ENCODE measurements at places on chromosomes 4 and X. TPM values are rescaled to one million over a fixed set of nuclear protein-coding genes. Genes with fewer than 3 reads are reported as not detected.

DNA sequence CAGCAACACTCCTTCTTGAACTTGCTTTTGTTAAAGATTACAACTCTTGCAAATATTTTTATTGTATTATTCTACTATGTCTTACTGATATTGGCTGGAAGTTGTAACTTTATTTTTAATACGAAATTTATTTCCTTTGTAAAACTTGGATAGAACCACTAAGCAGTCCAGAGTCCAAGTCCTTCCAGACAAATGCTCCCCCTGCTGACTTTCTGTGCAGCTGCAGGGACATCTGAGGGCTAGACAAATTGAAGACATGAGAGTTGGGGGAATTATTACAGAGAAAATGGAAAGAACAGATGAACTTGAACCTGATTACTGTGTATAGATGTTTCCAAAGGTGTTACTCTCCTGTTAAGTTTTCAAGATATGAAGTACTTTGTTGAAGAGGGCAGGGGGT is 238.8 kb downstream of the GRIA3 start:
- no peak for DNase-seq

Gene C4orf54
- 68.3 TPM for total RNA-seq

Gene GATA1
- not detected for total RNA-seq

DNA sequence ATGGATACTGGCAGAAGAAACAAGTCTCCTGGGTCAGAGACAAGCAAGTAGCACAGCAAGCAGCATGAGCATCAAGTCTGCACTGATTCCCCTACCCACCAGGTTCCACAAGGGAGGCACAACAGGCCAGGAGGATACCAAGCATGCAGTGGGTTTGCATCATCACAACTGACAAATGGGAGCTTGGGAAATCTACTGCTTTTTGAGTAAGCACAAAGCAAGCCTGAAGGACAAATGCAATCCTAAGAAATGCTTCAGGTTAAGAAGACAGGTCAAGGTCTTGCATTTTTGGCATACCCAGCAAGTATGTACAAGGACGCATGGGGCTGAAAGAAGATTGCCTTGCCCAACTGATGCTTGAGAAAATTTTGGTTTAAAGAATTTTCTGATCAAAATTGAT is 279.6 kb downstream of the PDGFC start:
- DNase-seq, result no peak

DNA sequence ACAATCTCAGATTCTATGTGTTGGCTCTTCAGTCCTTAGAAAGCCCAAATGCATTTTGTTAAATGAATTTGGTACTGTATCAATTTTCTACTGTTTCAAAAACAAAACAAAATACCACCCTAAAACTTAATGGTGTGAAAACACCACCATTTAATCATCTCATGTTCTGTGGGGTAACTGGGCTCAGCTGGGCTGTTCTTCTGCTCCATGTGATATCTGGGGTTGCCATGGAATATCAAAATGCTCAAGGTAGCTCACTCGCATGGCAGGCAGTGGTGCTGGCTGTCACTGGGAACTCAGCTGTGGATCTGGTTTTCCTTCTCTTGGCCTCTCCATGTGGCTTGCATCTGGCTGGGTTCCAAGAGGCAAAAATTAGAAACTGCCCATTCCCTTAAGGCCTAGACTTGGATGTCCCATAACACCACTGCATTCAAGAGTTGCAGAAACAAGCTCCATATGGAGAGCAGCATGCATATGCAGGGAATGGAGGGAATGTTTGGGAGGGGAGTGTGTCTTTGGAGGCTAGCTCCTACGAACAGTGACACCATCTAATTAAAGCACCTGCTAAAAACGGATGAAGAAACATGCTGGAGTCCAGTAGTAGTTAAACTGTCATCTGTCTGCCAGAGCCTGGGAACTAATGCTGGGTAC is 279.2 kb downstream of the STK32B start:
- no peak for DNase-seq

DNA sequence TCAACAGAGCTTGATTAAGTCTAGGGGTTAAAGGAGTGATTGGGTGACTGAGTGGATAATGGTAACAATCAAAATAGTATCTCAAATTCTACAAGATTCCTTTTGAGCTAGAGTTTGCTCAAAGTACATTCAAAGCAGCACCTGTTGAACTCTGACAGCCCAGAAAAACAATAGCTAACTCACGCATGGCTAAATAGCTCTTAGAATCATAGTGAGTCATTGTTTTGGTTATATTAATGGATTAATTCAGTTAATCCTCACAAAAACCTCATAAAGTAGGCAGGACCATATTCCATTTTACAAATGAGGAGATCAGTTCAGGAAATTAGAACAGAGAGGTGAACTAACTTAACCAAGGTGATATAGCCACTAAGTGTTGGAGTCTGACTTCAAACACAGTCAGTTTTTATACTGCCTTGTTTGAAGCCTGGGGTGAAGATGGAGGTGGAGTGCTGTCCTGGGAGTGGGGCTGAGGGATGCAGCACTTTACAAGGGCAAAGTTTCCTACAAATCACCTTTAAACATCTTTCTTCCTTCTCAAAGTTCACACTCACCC is 35.9 kb upstream of the PPM1K start:
- DNase-seq, result no peak

Data from gastrocnemius medialis (tissue), 4 donors.